ENCODE measurements at places on chromosomes 16 and 17.

DNA sequence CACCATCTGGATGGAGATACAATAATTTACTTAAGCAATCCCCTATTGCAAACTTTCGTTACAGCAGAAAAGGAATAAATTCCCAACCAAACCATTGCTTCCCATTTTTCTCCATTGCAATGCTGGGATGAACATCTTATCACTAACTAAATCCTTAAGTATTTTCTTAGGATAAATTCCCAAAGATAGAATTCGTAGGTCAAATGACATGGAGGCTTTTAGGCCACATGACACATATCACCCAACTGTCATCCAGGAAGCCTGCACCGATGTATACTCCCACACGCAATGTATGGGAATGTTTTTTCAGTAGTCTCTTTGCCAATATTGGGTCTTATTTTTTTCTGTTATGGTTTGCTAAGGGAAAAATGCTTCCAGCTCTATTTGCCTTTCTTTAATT, 1.6 kb upstream of the TLCD2 start:
- DNase-seq, result no peak

DNA sequence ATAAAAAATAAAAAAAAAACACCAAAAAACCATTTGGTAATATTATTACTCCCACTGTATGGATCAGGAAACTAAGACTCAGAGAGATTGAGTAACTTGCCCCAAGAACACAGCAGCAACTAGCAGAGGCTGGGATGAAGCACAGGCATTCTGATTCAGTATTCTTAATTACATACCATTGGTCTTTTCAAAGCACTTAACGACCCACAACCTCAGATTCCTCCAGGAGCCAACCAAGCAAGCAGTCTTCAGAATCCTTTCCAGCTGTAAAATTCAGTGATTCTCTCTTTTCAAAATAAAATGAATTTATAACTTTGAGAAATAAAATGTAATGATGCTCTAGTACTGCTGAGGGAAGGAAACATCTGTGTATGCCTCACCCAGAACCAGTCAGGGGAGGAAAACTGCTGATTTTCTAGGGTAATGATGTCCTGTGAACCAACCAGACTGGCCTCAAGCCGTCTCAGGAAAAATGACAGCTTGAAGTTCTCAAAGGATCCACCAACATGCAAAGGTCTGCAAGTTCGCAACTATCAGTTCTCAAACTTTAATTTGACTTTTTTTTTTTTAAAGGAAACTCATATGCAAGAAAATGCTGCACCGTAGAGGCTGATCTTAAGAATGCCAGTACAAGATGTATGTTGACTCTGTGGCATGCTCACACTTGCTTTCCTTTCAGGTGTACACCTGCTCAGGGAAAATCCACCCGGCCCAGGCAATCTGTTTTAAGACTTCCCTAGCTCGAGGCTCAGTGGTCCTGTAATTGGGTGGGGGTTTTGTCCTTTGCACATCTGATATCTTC, 9.0 kb downstream of the CUEDC1 start:
- peak; percentile 92 for DNase-seq

DNA sequence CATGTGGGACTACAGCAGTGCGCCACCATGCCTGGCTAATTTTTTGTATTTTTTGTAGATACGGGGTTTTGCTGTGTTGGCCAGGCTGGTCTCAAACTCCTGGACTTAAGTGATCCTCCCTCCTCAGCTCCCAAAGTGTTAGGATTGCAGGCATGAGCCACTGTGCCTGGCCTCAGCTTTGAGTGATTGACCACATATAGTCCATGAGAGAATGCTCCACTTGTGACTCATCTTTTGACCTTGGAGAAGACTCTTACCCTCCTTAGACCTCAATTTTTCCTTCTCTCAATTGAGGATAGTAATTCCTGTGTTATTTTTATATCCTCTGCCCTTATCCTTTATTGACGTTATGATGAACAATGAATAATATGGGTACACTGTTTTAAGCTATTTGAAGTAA, 30.9 kb upstream of the DUSP14 start:
- no peak for DNase-seq

DNA sequence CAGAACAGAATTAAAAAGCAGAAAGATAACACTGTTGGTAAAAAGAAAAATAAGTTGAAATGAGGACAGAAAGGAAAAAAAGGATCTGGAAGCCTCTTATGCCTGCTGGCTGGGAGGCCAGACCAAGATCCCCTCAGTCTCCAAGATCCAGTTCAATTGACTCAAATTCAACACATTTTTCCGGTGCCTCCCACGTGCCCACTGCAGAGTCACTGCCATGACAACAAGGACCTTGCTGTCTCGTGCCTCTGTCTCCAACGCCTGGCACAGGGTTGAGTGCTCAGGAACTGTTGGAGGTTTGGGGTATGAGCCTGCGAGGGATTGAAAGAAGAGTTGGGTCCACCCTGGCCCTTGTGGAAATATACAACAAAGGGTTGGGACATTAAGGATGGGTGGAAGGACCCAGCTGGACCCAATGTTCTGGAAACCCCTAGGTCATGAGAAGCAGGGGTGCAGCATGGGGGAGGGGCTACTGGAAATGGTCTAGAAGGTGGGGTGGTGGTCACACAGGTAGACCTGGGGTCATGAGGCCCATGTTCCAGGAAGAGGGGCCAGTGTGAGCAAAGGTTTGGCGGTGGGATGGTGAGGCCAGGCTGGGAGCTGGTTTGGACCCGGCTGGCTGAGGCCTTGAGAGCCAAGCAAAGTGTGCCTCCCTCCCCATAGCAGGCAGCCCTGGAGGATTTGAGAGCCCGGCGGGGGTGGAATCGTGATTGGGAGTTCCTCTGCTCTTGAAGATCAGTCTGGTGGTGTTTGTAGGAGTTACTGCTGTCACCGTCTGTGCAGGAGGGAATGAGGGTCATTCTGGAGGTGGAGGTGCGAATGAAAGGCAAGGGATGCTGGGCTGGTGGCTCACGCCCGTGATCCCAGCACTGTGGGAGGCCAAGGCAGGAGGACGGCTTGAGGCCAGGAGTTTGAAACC, 1.3 kb downstream of the IL34 start:
- no peak for DNase-seq

DNA sequence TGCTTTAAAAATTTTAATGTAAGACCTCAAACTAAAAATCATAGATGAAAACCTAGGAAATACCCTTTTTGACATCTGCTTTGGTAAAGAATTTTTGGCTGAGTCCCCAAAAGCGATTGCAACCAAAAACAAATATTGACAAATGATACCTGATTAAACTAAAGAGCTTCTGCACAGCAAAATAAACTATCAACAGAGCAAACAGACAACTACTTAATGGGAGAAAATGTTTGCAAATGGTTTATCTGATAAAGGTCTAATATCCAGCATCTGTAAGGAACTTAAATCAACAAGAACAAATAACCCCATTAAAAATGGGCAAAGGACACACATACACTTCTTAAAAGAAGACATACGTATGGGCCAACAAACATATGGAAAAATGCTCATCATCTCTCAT, 242.5 kb downstream of the BCAS3 start:
- no peak for DNase-seq

GRCh38 chr16:3761375-3762106, 44.2 kb upstream of the TRAP1 start:
- DNase-seq, result no peak

DNA sequence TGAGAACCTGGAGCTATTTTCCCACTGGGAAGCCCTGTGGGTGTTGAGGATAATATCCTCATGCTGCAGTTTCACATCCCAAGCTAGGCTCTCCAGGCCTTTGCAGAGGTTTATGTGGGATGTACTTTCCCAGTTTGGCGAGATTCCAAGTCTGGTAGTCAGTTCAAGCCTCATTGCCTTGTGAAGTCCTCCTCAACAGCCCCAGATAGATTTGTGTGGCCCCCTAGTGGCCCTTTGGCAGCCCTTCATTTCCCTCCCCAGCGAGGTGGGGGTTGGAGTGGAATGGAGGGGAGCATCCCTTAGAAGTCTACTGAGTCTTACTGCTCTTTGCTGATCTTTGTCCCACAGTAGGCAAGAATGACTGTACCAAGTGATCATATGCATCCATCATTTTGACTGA, 137.9 kb downstream of the CDH11 start:
- peak; percentile 37 for DNase-seq

GRCh38 chr17:59712862-59713261, 5.4 kb downstream of the VMP1 start:
- no peak for DNase-seq

DNA sequence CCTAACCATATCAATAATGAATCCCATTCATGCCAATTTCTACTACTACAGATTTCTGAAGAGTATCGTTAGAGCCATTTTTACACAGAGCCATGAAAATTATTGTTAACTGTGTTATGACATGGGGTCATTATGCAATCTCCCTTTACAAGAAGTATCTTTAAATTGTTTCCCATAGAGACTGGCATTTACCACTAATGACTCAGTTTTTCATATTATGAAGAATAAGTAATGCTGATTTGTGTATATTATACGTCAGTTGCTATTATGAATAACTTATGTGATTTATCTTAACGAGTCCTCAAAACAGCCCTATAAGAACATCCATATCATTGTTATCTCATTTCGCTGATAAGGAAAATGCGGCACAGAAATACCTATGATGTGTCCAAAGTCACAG, 173.8 kb downstream of the KCNJ2 start:
- no peak for DNase-seq

- DNase-seq, result no peak
Measured at GRCh38 chr16:50839920-50840729, 98.2 kb downstream of the CYLD start.

- no peak for DNase-seq
Measured at GRCh38 chr17:63647936-63648335, 25.7 kb downstream of the MAP3K3 start.

- no peak for DNase-seq
Measured at GRCh38 chr16:88281858-88282563, 100.7 kb upstream of the ZNF469 start.

- peak; percentile 96 for DNase-seq
Measured at GRCh38 chr17:40956401-40957254, 10.1 kb downstream of the KRT39 start.

GRCh38 chr17:32551186-32551955, 64.6 kb downstream of the CDK5R1 start:
- peak; percentile 91 for DNase-seq

DNA sequence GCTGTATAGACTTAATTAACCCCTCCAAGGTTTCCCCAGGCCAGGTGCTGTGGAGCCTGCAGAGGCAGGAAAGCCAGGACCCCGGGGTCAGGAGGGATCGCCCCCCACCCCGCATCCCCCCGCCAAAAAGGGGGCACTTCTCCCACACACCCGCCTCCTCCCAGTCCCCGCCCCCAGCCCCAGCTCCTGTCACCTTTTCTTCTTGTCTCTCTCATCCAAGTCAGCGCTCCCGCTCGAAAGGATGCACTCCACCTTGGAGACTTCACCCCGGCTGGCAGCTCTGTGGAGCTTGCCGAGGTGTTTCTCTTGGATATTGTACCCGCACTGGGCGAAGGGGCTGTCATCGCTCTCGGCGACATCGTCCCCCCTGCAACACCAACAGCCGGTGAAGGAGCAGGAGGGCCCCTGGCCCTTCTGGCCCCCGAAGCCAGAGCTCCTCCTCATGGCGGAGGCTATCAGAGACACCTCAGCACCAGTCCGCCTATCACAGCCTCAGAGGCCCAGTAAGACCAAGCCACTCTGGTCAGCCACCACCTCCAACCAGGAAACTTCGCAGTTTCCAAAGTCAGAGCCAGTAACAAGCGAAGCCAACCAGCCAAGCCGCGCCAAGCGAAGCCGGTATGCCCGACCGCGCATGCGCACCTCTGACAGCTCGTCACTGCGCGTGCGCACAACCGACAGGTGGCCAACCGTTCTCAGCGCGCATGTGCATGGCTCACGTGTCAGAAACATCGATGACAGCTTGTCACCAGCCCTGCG, 52.5 kb downstream of the SHCBP1 start:
- DNase-seq, result no peak

DNA sequence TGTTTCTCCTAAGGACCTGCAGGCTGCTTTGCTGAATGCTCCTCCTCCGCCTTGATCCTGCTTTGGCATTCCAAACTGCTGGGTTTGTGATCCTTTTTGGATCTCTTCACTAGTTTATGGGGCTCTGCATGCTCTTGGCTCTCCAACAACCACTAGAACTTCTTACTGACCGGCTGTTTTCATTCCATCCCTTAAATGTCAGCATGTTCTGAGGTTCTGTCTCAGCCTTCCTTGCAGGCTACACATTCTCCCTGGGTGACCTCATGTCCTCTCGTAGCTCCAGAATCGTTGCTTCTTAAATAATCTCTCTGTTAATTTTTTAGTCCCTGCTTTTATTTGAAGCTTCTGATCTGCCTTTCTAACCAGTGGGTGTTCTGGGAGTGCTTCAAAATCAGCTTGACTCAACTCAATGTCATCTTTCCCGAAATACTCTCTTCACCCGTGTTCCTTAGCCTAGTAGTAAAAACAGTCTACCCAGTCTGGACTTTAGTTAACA, 119.0 kb upstream of the HS3ST2 start:
- no peak for DNase-seq

DNA sequence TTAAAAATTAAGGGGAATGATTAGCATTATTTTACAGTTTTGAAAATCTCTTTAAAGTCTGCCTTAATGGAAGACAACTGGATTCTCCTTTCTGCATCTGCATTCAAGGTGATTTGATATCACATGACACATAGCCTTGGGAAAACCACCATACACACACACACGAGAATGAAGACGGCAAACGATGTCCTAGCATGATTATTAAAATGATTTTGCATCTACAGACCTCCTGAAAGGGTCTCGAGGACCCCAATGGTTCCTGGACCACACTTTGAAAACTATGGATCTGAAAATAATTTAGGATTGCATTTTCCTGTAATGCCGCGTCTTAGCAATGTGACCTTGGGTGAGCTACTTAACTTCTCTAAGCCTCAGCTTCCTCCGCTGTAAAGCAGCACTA, 11.8 kb upstream of the CHST4 start:
- DNase-seq, result no peak

GRCh38 chr17:72613806-72614292, 478.6 kb downstream of the SLC39A11 start:
- DNase-seq, result peak; percentile 84

DNA sequence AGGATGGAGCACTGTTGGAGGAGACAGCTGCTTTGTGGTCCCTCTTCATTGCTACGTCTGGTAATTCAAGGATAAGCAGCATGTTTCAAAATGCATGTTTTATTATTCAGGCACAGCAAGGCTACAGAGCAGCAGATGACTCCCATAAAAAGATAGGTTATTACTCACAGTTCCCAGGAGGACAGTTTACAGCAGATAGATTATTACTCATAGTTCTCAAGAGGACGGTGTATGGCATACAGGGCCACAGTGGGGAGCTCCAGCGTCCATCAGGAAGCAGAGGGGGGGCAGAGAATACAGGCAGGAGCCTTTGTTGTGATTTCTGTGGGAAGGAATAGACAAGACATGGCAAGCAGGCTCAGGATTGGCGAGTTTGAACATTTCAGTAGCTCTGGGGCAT, 72.9 kb downstream of the DNAH9 start:
- no peak for DNase-seq
